Epithelial cell of proximal tubule (primary cell): ENCODE measurements at places on chromosomes 11 and 22. TPM values are rescaled to one million over a fixed set of nuclear protein-coding genes. Genes with fewer than 3 reads are reported as not detected.

DNA sequence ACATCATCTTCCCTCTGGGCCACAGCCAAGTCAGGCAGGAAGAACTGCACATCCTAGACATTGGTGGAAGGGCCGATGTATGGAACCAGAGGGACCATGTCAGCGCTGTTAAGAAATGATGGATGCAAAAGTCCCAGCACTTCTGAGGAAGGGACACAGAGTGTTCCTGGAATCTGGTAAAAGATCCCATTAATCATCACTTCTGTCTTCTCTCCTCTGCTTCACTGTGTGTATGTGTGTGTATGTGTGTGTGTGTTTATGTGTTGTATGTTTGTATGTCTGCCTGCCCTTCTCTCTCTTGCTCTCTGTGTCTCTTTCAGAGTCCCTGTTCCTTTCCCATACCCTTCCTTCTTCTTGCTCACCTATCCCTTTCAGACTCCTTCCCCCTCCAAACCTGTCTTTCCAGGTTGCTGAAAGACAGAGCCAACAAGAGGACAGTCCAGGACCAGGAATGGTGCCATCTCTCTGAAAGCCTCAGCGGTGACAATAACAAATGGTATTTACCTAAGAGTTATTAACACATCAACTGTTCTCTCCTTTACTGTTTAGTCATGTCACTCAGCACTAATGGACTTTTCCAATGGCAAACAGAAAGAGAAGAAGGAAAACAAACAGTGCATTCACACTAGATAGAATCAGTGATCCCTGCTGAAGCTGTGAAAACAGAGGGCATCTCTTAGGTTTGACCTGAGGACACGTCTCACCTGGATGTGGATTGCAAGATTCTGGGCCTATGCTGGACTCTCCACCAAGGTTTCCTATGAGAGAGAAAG lies 47.1 kb downstream of the EHF start:
- DNase-seq, result no peak

DNA sequence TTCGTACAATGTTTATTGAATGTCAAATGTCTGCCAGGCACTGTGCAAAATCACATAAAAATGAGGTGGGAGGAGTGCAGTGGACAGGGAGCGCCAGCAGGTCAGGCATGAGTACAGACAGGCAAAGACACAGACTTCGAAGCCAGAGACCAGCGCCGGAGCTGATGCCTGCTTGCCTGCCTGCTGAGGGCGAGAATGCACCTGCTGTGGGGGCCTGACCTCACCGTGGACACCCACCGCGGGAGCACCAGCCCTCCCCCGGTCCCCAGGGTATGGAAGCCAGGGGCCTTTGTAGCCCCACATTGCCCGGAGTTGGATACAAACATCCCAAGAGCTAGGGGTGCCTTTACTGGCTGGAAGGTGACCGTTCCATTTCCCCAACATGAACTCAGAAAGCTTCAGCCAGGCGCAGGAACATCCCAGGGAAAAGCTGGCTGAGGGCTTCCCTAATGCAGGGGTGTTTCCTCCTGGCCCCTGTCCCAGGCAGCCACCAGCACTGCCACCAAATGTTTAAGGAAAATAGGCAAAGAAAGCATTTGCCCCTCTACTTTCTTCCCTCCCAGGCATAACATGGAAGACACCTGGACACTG lies 17.9 kb downstream of the IFITM10 start:
- DNase-seq, result no peak

- DNase-seq, result peak; percentile 58
These were observed 680.9 kb upstream of the ANO5 start for GRCh38 chr11:21511835-21512440.

DNA sequence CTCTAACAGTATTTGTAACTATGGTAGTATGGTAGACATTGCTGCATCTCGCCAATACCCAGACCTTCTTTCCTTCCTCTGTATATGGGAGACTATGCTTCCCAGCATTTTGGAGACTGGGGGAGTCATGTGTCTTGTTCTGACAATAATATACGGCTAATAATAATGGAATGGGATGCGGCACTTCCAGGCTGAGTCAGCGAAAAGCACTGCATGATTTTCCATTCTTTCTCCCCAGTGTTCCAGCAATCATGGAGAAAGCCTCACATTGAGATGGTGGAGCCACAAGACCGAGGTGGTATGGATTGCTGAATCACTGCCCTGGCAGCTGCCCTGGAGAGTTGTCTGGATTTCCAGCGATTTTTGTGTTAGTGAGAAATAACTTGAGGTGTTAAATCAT lies 77.1 kb upstream of the FIBIN start:
- DNase-seq, result no peak

GRCh38 chr11:87203907-87204602 lies 166.3 kb downstream of the TMEM135 start:
- no peak for DNase-seq

- no peak for DNase-seq
These were observed 34.5 kb downstream of the RTN4R start for GRCh38 chr22:20233351-20234313.

DNA sequence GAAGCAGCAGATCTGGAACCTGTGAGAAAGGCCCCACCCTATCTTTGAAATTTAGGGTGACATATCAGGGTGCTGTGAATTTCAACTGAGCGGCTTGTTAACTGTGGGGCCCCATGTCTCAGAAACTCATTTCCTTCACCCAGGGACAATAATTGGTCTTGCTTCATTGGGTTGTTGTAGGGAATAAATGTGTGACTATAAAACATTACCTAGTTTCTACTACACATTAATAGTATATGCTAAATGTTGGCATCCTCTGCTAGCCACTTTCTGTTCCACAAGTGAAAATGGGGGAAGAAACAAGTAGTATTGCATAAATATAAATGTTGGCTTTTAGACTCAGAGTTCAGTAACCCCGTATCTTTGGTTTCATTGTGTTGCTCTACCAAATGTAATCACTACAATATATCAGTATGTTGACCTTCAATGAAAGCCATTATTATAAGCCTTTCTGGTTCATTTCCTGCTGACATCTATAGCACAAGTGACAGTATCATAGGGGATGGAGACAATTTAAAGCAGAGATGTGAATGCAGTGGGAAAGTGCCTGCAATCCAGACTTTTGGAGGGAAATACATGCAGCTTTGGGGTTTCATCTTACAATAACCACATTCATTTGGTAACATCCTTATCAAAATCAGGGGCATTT lies 905.5 kb upstream of the RAG2 start:
- DNase-seq, result no peak

GRCh38 chr11:720017-720641 lies 14.1 kb downstream of the EPS8L2 start:
- no peak for DNase-seq

DNA sequence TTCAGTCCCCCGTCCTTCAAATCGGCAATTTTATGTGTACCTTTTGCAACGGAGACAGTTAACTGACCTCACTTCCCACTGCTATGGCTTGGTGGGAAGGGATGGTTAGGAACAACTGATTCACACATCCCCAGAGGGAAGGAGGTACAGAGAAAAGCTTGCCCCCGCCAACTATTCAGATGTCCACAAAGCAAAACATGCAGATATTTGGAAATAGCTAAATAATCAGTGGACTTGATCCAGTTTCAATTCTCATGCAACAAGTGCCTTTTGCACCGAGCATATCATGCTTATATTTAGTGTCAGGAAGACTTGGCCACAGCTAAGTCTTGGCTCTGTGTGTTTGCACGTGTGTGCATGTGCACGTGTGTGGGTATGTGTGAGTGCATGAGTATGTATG lies 144.6 kb downstream of the SNX19 start:
- no peak for DNase-seq

The CLDN5 gene
- 0.29 and 1.2 TPM in 2 replicates for total RNA-seq

The KCNJ5 gene
- total RNA-seq, result 0.22 and 0.23 TPM in 2 replicates
